Stimulated activated CD8-positive, alpha-beta memory T cell treated with anti-CD3 and anti-CD28 coated beads, Interleukin-4, amount 100 ng/mL, for 48 hours (primary cell): ENCODE measurements at places on chromosomes 6 and 20.
A peak's percentile ranks its signal among the peaks of the same experiment; 100 is the strongest.

DNA sequence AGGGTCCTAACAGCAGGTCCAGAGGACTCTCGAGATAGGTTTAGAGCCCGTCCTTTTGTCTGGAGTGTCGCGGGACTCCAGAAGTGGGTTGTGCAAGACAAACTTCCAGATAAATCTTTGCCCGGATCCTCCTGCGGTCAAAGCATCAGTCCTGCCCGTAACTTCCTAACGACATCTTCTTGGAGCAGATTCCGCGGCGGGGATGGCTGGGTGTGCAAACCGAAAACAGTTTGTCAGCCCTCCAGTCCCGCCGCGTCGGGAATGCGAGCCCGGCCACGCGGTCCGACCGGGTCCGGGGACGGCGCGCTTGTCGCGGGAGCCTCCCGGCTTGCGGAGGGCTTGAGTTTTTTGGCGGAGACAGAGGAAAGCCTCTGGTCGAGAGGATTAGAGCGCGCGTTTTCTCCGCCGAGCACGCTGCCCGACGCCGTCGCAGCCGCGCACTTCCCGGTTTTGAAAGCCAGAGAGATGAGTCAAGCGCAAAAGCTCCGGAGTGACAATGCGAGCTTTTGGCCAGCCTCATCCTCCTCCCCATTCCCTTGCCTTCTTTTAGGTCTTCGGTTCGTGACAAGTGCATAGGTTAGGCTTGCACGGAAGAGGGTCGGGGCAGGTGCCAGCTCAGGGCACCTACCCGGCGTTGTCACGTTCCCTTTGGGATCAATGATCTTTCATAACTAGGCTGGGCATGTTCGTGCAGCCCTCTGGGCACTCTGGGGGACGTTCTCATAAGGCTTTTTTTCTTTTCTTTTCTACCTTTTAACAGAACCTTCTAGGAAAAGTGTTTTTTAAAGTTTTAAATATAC lies 91.3 kb upstream of the PRDM1 start:
- DNase-seq: peak; percentile 68

DNA sequence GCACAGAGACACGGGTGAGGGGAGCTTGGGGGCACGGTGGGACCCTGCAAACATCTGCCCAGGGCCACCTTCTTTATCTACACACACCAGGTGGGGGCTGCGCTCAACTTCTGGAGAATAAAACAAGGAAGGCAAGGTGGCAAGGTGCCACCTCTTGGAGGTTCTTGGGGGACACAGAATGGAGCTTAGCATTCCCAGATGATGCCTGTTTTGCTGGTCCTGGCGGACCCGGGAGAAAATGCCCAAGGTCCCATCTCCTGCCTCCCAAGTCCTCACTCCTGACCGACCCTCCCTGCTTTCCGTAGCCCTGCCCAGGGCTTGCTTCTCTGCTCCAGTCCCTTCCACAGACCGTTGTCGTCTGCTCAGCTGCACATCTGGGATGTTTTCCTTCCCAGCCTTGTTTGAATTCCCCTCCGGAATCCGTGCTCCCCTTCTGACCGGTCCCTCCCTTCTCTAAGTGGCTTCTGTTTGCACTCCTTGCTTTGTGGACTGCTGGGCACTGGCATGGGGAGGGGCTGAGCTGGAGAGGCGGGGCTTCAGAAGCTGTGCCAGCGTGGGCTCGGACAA lies 13.1 kb downstream of the ITPR3 start:
- DNase-seq: no peak

- no peak for DNase-seq
These were observed 179.1 kb downstream of the SLC35F1 start for GRCh38 chr6:118086159-118086558.

GRCh38 chr6:89297695-89298351 lies 17.3 kb downstream of the GABRR2 start:
- DNase-seq: peak; percentile 64
